ENCODE measurements at places on chromosomes 12 and 14. TPM values are rescaled to one million over a fixed set of nuclear protein-coding genes. Genes with fewer than 3 reads are reported as not detected.

- DNase-seq = no peak
- H3K27me3 ChIP-seq = no peaks in the 10 kb centered on the region
- no peaks in the 10 kb centered on the region for H3K4me1 ChIP-seq
Measured at GRCh38 chr12:34205401-34205800, 183.1 kb downstream of the ALG10 start.

DNA sequence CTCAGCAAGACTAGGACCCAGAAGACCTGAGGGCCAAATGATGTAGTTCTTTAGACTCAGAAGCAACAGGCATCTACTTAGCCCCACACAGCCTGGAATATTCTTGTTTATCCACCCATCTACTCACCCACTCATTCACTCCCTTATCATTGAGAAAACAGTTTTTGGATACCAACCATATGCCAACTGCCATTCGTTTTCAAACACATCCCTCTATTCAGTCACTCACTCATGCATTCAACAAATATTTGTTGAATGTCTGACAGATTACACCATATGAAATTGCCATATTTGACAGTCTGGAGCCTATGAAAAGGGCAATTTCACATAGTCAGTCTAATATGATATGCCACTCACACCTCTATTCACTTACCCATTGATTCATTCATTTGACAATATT is 103.2 kb downstream of the NT5DC3 start:
- H3K27me3 ChIP-seq = peaks cover 5% of the 10 kb centered on the region
- H3K4me1 ChIP-seq = no peaks in the 10 kb centered on the region
- DNase-seq = no peak
- no peaks in the 10 kb centered on the region for H3K36me3 ChIP-seq
- no peak overlapping the region for H3K27ac ChIP-seq
- no peak overlapping the region for H3K4me3 ChIP-seq

DNA sequence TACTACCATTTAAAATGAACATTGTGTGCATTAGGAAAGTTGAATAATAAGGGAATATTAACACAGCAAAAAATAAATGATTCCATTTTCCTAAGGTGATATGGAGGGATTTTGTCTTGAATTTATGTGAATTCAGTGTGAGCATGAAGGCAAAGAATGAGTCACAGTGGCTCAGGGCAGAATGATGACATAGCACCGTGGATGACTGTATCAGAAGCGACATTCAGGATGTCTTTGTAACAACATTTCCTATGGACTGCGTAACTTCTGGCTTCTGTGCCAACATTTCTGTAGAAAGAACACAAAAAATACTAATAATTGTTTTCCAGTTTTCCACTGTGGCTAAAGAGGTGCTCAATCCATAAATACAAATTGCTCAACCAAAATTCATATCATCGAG is 54.6 kb downstream of the TTC8 start:
- no peak overlapping the region for H3K27ac ChIP-seq
- no peaks in the 10 kb centered on the region for H3K4me1 ChIP-seq
- no peaks in the 10 kb centered on the region for H3K36me3 ChIP-seq
- no peak overlapping the region for H3K4me3 ChIP-seq
- no peaks in the 10 kb centered on the region for H3K27me3 ChIP-seq

DNA sequence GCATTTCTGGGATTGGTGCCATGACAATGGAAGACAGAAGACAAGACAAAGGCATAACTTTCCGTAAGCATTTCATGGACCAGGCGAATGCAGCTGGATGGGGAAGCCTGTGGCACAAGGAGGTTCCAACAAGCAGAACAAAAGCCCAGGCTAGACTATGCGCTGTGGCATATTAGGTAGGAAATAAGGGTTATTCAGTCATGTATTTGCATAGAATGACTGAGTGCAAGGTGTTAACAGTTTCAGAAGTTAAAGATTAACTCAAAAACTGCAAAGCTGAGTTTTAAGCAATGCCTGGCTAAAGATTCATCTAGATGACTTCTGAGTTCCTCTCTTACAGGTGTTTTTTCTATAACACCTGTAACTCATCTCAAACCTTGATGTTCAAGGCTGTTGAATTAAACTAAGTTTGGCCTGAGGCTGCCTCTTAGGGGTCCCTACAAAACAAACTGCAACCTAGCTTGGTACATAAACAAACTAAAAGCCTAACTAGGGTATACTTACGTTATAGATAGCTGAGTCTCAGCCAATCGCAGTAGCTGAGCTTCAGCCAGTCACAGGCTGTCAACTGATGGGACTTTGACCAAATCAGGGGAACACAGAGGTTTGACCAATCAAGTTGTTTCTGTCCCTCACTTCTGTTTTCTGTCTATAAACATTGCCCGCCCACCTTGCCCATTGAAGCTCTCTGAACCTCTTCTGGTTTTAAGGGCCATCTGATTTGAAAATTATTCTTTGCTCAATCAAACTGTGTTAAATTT is 52.2 kb upstream of the PLBD1 start:
- H3K4me1 ChIP-seq = no peaks in the 10 kb centered on the region
- no peak for DNase-seq
- H3K27ac ChIP-seq = no peak overlapping the region
- H3K36me3 ChIP-seq = no peaks in the 10 kb centered on the region
- no peak overlapping the region for H3K4me3 ChIP-seq
- H3K27me3 ChIP-seq = no peaks in the 10 kb centered on the region

DNA sequence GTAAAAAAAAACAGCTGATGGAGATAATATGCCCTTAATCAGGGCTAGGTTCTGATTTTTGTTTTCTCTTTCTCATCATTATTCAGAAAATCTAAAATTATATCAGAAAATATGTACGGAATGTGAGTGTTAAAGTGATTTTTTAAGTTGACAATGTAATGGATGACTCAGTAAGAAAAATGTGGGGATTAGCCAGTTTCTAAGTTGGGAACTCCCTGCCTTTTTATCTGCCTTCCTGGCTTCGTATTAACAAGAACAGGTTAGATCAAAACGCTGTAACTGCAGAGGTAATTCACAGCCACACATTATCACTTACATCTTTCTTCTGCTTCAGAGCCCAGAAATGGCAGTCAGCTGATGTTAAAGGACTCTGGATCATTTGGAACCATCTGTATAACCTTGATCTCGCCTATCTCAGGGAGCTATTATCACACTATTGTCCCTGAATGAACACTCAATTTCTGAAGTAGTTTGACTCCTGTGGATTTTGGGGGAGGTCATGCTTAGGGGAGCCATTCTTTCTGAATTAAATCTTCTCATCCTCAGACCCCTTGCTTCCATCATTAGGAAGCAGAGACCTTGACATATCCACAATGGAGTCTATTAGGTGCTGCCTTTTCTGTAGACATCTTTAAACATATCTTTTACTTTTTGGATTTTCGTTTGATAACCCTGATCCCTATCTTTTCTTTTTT is 135.7 kb upstream of the SLC16A7 start:
- peak; percentile 65 for DNase-seq
- H3K4me3 ChIP-seq = no peak overlapping the region
- peaks cover 3% of the 10 kb centered on the region for H3K4me1 ChIP-seq
- H3K27ac ChIP-seq = no peak overlapping the region
- no peaks in the 10 kb centered on the region for H3K27me3 ChIP-seq

GRCh38 chr12:124909831-124910560 is 4.5 kb downstream of the UBC start:
- peak overlapping the region; percentile 73 for H3K4me3 ChIP-seq
- peaks cover 11% of the 10 kb centered on the region for H3K36me3 ChIP-seq
- no peaks in the 10 kb centered on the region for H3K27me3 ChIP-seq
- peaks cover 4% of the 10 kb centered on the region for H3K4me1 ChIP-seq
- peak; percentile 50 for DNase-seq

GRCh38 chr12:90841336-90841735 is 113.6 kb downstream of the CCER1 start:
- no peaks in the 10 kb centered on the region for H3K4me1 ChIP-seq
- H3K4me3 ChIP-seq = no peak overlapping the region
- no peaks in the 10 kb centered on the region for H3K36me3 ChIP-seq
- no peak overlapping the region for H3K27ac ChIP-seq
- H3K27me3 ChIP-seq = no peaks in the 10 kb centered on the region
- DNase-seq = no peak

The NPFF gene
- not detected for total RNA-seq

The PAPLN gene
- 9.5 TPM for total RNA-seq

The RND1 gene
- under 0.01 TPM for total RNA-seq

The AKAP6 gene
- 10.9 TPM for total RNA-seq
